ENCODE measurements at places on chromosomes 5 and 9.
A peak's percentile ranks its signal among the peaks of the same experiment; 100 is the strongest.

GRCh38 chr5:173138707-173139106 lies 5.6 kb upstream of the BNIP1 start:
- no peak for DNase-seq

GRCh38 chr5:147413266-147413665 lies 96.6 kb downstream of the DPYSL3 start:
- no peak for DNase-seq

DNA sequence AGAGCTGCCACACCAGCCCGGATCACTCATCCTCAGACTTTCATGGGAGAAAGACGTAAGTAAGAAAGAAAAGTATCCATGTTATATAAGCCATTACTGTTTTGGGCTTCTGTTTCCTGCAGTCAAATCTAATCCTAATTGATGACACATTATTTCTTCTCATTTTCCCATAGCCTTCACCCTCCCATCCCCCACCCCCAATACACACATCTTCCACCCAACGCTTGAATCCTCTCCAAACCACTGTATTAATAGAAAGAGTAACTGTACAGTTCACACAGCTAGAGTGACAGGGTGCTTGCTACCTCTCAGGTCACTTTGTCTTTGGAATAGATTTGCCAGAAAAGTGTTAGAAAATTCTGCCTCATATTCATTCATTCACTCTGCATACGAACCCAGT lies 69.3 kb upstream of the IL17B start:
- no peak for DNase-seq

DNA sequence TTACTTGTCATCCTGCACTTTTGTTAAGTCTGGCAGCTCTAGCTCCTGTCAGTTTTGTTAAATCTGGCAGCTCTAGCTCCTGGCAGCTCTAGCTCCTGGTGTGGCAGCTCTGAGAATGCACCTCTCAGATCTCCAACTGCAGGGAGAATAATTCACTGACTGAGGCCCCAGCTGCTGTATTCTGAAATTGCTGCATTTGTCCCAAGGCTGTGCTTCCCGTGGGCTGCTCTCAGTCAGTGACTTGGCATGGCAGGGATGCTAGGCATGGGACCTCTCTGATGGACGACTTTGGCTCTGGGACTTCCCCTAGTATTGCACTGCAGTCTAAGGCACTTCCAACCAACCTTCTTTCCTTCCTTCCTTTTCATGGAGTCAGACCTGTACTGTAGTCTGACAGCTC lies 475.7 kb downstream of the CCDC171 start:
- DNase-seq, result no peak

DNA sequence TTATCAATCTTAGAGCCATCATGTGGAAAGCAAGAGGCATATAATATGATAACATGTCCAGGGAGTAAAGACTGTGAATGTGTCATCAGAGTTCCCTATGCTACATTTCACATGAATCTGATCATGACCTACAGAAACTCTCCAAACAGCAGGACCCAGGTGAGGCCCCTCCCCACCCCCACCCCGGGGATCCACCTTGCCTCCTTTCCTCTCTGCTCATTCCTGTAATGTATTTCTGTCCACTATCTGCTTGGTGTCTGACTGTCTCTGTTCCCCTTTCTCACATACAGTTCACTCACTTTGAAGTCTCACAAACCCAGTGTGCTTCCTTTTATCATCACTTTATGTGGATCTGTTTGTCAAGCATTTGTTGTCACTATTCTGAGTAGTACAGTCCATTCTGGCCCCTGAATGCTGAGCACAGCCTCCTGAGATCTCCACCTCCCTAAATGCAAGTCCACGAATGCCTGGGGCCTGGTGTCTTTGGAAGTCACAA lies 76.4 kb upstream of the SMARCA2 start:
- no peak for DNase-seq

- no peak for DNase-seq
Observed at GRCh38 chr5:116455061-116455460, 119.6 kb downstream of the SEMA6A start.

- DNase-seq, result no peak
Observed at GRCh38 chr9:76595645-76596044, 136.7 kb downstream of the GCNT1 start.

DNA sequence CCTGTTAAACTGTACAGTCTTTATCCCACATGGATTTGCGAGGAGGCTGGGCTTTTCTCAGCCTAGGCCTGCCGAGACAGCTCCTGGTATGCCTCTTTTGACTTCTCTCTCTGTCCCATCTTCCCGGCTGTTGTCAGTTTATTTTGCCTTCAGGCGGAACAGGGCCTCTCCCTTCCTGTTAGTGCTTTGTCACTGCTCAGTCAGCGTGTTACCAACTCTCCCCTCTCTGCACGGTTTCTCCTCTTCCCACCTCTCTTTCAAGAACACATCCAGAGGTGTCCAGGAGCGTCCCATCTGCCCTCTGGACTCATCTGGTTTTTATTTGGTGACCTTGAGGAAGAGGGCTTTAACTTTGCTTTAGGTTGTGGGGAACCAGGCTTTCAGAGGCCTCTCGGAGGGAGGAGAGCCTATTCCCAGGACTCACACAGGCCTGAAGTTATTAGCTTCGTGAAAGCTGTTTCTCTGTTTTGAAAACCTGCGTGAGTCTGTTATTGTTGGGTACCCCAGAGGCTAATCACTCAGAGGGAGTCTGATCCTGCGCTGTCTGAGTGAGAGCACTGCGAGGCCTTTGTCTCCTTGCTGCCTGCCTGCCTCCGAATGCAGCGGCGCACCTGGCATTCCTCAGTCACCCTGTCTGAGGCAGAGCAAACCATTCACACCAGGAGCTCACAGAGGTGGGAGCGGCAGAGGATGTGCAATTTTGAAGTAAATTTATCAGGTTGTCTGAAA lies 234.4 kb upstream of the MPDZ start:
- DNase-seq, result no peak

GRCh38 chr9:114852050-114852594 lies 46.3 kb upstream of the TNFSF15 start:
- DNase-seq, result no peak

DNA sequence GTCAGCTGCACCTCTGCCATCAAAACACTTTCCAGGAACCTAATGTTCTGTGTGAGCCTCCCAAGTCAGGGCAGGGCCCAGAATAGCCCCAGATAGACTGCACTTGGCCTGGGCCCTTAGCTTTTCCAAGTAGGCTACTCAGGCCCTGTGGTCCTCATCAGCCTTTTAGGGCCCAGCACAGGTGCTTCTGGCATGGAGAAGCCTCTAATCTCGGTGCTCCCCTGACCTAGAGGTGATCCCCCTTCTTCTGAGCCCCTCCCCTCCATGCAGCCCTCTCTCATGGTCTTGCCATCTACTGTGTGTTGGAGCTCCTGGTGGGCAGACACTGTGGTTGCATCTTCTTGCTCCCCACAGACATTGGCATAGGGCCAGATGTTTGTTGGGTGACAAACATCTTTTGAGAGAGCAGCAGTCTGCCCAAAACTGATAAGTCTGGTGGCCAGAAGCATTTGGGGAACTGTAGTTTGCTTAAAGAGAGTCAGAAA lies 28.1 kb downstream of the FRMPD1 start:
- no peak for DNase-seq

DNA sequence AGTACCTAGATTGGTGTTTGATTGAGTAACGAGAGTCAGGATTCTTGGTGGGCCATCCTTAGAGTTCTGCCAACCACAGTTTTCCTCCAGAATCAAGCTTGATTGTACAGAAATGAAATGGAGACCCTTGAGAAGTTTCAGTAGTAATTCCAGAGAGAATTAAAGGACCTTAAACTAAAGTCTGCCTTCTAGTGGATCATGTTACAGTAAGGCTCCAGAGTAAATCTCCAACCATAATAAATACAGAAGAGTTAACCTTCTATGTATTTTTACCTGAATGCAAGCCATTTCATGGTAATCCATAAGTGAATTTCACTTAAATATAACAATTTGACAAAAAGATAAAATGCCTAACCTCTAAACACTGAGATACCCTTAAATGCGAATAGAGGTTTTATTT lies 53.0 kb upstream of the CNTLN start:
- DNase-seq, result no peak

DNA sequence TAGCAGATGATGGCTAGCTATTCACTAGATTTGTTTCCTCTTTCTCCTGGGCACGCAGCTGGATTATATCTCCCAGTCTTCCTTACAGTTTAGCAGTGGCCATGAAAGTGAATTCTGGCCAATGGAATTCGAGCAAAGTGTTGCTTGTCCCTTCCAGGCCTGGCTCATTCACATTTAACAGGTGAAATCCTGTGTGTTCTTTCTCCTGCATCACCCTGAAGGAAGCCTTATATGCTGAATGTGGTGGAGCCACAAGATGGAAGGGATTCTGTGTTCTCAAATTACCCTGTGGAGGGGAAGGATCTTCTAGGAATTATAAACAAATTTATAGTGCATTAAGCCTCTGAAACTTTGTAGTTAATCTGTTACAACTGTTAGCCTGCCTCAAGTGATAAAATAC lies 8.2 kb upstream of the ELOVL7 start:
- no peak for DNase-seq

DNA sequence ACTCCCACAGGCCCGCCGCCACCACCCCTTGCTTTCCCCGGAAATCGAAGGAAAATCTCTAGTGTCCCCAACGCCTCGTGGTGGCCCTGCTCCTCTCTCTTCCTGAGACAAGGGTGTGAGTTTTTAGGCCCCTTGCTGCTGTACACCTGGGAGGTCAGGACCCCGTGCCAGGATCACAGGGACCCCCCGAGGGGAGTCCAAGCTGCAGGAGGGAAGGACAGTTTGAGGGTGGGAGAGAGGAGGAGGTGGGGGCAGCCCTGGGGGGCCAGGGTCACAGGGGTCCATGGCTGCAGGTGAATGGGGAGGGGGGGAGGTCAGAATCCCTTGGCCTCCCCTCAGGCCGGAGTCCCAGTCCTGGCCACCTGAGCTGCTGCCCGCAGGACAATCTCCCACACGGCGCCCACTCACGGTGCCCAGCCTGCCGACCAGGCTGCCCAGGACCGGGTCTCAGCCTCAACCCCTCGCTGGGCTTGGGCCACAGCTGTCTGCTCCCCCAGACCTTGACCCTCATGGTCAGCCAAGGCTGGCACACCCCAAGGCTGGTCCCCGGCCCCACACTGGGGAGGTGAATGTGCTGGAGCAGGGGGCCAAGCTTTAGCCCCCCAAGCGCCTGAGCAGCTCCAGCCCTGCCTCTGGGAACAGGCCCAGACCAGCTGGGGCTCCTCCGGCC lies 19.9 kb downstream of the TPPP start:
- no peak for DNase-seq

DNA sequence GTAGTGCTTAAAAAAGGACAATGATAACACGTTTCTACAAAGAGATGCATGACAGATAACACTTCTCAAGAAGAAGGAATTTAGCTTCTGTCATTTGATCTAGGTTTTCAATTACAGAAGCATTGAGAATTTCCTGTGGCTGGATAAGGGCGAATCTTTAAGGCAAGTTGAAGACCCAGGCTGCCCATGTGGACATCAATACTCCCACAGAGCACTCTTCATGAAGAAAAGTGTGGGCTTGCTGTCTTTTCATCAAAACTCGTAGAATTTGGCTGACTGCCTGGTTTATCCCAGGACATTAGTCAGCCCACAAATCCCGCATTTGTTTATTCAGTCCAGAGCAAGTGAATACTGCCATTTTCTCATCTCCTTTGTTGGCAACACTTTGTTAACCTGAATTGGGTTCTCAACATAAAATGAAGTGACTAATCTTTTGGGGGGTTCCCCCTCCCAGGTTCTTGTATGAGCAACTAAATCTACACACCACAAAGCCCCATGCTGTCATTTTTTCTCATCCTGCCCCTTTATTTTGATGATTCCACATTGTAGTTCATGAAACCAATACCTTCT lies 43.4 kb upstream of the CDKN2B start:
- peak; percentile 11 for DNase-seq

GRCh38 chr5:139926797-139927503 lies 116.1 kb downstream of the NRG2 start:
- no peak for DNase-seq

DNA sequence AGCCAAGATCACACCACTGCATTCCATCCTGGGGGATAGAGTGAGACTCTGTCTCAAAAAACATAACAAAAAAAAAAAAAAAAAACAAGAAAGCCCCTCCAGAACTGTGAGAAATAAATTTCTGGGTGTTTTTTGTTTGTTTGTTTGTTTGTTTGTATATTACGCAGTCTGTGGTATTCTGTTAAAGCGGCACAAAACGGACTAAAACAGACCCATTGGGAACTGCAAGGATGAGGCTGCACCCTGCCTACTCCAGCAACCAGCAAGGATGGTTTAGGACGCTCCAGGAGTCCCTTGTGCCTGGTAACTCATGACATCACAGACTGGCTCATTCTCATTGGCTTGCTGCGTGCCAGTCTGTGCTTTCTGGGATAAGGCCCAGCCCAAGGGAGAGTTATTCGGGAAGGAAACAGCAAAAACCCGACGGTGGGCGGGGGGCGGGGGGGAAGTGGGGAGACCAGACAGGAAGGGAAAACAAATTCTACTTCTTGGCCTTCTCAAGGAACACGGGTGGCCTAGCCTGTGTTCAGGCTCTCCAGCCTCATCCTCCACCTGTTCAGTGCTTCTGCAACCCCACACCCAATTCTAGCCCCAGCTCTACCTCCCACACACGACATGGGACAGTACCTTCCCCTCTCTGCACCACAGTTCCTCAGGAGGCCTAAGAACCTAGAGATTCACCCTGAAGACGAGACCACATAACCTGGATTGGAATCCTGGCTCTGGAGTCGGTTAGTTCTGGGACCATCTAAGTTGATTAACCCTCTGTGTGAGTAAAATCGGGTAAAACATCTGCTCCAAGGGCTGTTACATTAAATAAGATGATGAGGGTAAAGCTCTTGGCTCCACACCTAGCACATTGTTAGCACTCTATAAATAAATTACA lies 2.8 kb downstream of the CD74 start:
- no peak for DNase-seq

All from activated naive CD8-positive, alpha-beta T cell treated with anti-CD3 and anti-CD28 coated beads, Interleukin-2, amount 50 U/mL, for 16 hours (primary cell).